ENCODE measurements at places on chromosomes 5 and 9. TPM values are rescaled to one million over a fixed set of nuclear protein-coding genes. Genes with fewer than 3 reads are reported as not detected.

Gene MXD3
- 14.2 TPM for total RNA-seq

Gene TAS2R1
- not detected for total RNA-seq

Gene MOB3B
- total RNA-seq = 8.6 TPM

Gene GM2A
- total RNA-seq = 14.8 TPM

Gene VLDLR
- total RNA-seq = 20.8 TPM

Gene PCDHGA6
- 0.13 TPM for total RNA-seq

Gene CHSY3
- 0.16 TPM for total RNA-seq

Gene MELK
- total RNA-seq = 78.4 TPM

Gene ROPN1L
- 2.3 TPM for total RNA-seq

Gene TOR4A
- 28.3 TPM for total RNA-seq

Gene GARNL3
- 2.6 TPM for total RNA-seq

Gene RAPGEF6
- total RNA-seq = 9.2 TPM

Gene NIPAL4
- 16.4 TPM for total RNA-seq

Gene FAM221B
- not detected for total RNA-seq

Gene ESM1
- not detected for total RNA-seq

Gene SLC6A19
- 0.08 TPM for total RNA-seq

Gene TIGD6
- total RNA-seq = 5.2 TPM

Gene HSPA9
- total RNA-seq = 329 TPM

Gene ATOSB
- 8.1 TPM for total RNA-seq

Gene ZNF300
- 2.0 TPM for total RNA-seq

Gene LCN1
- not detected for total RNA-seq

Gene MED10
- 82.2 TPM for total RNA-seq

Gene SMIM33
- total RNA-seq = not detected

Gene SPRY4
- 9.7 TPM for total RNA-seq

Gene LIFR
- total RNA-seq = 4.3 TPM

Gene IER5L
- 52.3 TPM for total RNA-seq

Gene PPP1R2B
- total RNA-seq = not detected

Gene CMBL
- 22.7 TPM for total RNA-seq

Gene TEK
- 0.11 TPM for total RNA-seq

Gene CRB2
- total RNA-seq = 0.18 TPM

Gene QRFP
- not detected for total RNA-seq

Measured in A549 treated with GW870086 at 1 μM for 4 hours (cell line).